Mammary microvascular endothelial cell (primary cell): ENCODE measurements at places on chromosomes 4 and X. TPM values are rescaled to one million over a fixed set of nuclear protein-coding genes. Genes with fewer than 3 reads are reported as not detected.

Gene ACE2
- total RNA-seq = not detected in 2 replicates

Gene SSX4B
- total RNA-seq = not detected in 2 replicates

Gene VEGFD
- total RNA-seq = 0.07 and 0.34 TPM in 2 replicates

Gene ENPP6
- total RNA-seq = not detected in 2 replicates

Gene TMEM271
- total RNA-seq = not detected in 2 replicates

Gene EFHC2
- total RNA-seq = not detected in 2 replicates

Gene GABRA4
- not detected in 2 replicates for total RNA-seq

Gene SLC26A1
- 0.33 TPM in 1 of 2 replicates, not detected in the other for total RNA-seq

Gene PAGE2B
- not detected in 2 replicates for total RNA-seq

Gene HTN3
- total RNA-seq = not detected in 2 replicates

Gene CDKL2
- total RNA-seq = 0.15 TPM in 1 of 2 replicates, not detected in the other

Gene PDLIM3
- total RNA-seq = 24.4 and 35.4 TPM in 2 replicates

Gene DUSP21
- total RNA-seq = not detected in 2 replicates

Gene PABPC5
- total RNA-seq = 0.44 and 0.47 TPM in 2 replicates

Gene TCEAL2
- not detected in 2 replicates for total RNA-seq

Gene GABRG1
- not detected in 2 replicates for total RNA-seq

Gene PLAC8
- total RNA-seq = 1.5 and 2.1 TPM in 2 replicates

Gene ABLIM2
- 2.8 and 3.4 TPM in 2 replicates for total RNA-seq

Gene RASGEF1B
- total RNA-seq = not detected in 2 replicates

Gene FRG2
- total RNA-seq = not detected in 2 replicates

Gene CT45A3
- not detected in 2 replicates for total RNA-seq

Gene CYLC1
- total RNA-seq = not detected in 2 replicates

Gene MAB21L2
- under 0.01 and 0.20 TPM in 2 replicates for total RNA-seq

Gene PRDM5
- 4.4 and 6.8 TPM in 2 replicates for total RNA-seq

Gene TCEAL5
- not detected in 2 replicates for total RNA-seq

Gene PPEF2
- not detected in 2 replicates for total RNA-seq

Gene ADGRG2
- total RNA-seq = not detected in 2 replicates

Gene GYPA
- not detected in 2 replicates for total RNA-seq
